ENCODE measurements at places on chromosomes 4 and X.

GRCh38 chrX:48580662-48581061 is 6.4 kb downstream of the RBM3 start:
- no peak for DNase-seq

DNA sequence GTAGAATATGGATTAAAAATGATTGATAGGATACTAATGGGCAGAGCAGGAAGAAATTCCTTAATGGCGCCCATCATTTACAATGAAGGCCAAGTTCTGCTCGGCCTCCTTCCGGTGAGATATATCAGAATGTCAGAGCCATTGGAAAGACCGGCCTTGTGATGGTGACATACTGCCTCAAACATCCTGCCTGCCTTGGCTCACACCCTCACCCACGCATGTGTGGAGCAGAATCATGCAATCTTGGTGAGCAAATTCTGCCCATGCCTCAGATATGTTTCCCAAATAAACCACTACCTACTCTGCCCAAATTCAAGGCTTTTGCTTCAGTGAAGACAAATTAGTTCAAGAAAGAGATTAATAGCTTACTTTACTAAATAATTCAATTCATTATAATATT is 163.3 kb downstream of the MID1 start:
- no peak for DNase-seq

DNA sequence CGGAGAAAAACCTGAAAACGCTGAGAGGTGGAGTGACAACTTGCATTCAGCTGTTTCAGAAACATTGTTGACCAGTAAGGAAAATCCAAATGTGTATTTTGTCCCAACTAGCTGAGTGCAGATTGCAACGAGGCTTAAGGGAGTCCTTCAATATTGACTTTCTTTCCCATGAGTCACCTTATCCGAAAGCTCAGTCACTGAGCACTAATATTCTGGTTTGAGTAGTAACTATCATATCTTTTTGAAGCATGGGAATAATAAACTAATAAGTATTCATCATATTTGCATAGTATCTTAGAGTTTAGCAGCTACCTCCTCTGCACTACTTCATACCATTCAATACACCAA is 604.3 kb downstream of the PACRGL start:
- DNase-seq: no peak

DNA sequence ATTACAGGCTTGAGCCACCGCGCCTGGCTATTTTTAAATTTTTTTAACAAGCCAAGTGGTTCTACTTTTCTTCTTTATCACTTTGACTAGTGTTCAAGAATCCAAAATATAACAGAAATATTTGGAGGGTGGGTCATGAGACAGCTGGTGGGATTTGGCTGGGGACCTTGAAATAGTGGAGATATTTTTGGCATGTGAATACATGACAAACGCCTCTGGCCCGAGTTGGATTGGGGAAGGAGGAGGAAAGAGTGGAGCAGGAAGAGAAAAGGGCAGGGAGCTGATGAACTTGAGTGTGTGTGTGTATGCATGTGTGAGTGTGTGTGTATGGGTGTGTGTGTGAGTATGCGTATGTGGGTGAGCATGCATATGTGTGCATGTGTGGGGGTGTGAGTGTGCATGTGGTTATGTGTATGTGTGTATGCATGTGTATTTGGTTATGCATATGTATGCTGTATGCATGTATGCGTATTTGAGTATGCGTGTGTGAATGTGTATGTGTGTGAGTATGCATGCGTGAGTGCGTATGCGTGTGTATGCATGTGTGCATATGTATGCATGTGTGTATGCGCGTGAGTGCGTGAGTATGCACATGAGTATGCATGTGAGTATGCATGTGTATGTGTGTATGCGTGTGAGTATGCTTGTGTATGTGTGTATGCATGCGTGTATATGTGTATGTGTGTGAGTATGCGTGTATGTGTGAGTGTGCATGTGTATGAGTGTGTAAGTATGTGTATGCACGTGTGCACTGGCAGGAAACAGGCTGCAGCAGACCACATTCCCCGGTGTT is 49.6 kb downstream of the JADE1 start:
- no peak for DNase-seq

DNA sequence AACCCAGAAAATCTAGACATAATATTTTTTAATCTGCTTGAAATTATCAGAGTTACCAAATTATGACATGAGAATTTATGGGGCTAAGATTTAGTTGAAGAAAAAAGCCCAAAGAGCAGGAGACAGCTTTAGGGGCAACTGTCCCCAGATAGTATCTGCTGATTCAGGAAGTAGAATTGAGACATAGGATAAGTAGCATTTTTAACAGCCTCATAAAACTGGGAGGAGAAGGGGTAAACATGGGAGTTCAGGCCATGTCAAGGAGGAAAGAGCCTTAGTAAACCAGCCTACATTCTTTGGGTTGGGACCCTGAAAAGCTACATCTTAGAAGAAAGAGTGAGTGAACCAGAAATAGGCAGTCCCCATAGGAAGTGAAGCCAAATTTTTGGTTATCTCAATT is 9.7 kb upstream of the RAB28 start:
- no peak for DNase-seq

DNA sequence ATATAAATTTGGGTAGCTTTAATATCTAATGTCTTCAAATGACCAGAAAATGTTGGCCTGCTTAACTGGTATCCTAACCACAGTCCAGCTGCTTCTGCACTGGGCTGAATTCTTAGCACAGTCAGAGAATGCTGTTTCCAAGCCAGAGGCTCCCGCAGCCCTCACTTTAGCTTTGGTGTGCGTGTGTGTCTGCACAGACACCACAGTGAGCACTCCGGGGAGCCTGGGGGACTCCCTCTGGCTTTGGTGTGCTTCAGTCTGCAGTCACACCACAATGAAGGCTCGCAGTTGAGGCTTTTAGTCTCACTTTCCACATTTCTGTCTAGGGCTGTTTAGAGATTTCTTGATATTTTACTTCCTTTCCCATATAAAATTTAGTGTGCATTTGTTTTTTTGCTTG is 53.6 kb downstream of the APOO start:
- no peak for DNase-seq

- no peak for DNase-seq
Observed at GRCh38 chr4:124641715-124642381, 70.7 kb downstream of the ANKRD50 start.

- DNase-seq: no peak
Observed at GRCh38 chrX:78119521-78120227, 15.6 kb downstream of the PGK1 start.

GRCh38 chr4:70992391-70992881 is 1.0 kb upstream of the DCK start:
- DNase-seq: peak; percentile 19

- DNase-seq: no peak
Observed at GRCh38 chr4:41865981-41866798, 69.0 kb upstream of the TMEM33 start.

- no peak for DNase-seq
Observed at GRCh38 chr4:184385705-184386141, 88.6 kb downstream of the IRF2 start.

- no peak for DNase-seq
Observed at GRCh38 chr4:74127745-74128144, 28.8 kb upstream of the CXCL2 start.

GRCh38 chr4:127622921-127623796 is 9.6 kb upstream of the INTU start:
- no peak for DNase-seq

GRCh38 chrX:48616576-48616975 is 19.3 kb downstream of the WDR13 start:
- no peak for DNase-seq

DNA sequence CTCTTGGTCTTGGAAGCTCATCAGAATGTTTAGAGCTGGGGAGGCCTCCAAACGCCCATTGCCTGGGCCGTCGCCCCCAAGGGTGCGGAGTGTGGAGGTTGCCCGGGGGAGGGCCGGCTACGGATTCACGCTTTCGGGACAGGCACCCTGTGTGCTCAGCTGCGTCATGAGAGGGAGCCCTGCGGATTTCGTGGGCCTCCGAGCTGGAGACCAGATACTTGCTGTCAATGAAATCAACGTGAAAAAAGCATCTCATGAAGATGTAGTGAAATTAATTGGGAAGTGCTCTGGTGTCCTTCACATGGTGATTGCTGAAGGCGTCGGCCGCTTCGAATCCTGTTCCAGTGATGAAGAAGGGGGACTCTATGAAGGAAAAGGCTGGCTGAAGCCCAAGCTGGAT is 23.3 kb downstream of the RGS12 start:
- DNase-seq: no peak

DNA sequence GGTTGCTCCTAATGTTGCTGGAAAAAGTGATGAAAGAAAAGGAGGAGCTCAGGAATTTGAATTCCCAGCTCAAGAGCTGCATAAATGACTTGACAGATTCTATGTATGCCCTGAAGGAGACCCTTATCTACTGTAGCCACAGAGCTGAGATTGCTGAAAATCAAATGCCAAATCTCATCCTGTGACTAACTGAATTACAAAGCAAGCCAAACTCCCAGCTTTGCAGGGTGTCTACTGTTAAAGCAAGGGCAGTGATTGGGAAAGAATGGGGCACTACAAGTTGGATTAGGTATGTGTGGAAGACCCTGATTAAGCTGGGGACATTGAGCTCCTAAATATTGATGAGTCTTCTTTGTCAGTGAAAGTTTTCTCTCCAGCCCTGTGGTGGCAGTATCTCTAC is 20.8 kb upstream of the SMIM9 start:
- DNase-seq: no peak

GRCh38 chrX:37824491-37825214 is 22.7 kb downstream of the DYNLT3 start:
- no peak for DNase-seq

DNA sequence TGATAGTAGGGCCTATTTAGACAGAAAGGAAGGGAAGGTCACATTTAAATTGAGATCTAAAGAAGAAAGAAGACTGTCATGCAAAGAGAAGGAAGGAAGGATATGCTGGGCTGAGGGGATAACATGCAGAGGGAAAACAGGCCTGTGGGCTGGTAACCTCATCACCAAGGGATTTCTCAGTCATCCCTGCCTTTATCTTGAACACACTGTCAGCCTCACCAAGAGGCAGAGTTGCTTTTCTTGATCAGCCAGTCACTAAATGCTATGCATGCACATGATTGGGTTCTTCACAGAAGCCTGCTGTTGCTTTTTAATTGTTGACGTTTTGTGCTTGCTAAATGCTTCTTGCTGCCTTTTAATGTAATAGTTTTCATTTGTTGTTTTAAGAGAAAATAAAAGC is 113.0 kb downstream of the ARHGAP24 start:
- no peak for DNase-seq

- no peak for DNase-seq
Observed at GRCh38 chr4:153479101-153479500, 12.9 kb downstream of the TMEM131L start.

GRCh38 chrX:41322821-41323603 is 10.9 kb upstream of the DDX3X start:
- DNase-seq: no peak

DNA sequence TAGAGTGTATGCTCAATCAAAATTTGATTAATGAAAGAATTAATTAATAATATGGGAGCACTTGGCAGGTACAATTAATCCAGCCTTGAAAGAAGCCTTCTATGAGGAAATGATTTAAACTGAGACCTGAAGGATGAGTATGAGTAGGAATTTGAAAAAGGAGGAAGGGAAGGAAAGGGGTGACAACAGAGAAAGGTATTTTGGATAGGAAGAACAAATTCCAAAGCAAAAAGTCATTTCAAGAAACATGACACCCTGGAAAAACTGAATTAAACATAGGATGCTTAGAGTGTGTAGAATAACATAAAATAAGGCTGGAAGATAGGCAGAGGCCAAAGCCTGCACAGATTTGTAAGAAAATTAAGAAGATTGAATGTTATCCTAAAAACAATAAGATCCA is 29.6 kb downstream of the PHOX2B start:
- no peak for DNase-seq

DNA sequence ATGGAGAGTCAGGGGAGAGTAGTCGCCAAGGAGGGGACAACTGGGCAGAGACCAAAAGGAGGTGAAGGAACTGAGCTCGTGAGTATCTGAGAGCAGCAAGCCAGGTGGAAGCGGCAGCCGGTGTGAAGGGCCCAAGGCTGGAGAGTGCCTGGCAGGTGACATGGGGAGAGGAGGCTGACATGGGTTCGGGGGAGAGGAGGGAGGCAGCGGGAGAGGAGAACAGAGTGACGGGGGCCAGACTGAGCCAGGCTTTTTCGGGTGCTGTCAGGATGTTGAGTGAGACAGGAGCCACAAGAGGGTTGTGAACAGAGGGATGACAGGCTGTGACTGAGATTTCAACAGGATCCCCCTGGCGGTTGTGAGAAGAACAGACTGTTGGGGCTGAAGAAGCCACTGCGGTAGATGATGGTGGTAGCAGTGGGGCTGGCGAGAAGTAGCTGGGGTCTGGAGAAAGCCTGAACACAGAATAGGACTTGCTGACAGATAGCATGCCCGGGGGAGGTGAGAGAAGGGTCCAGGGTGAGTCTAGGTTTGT is 5.7 kb downstream of the ELK1 start:
- no peak for DNase-seq

DNA sequence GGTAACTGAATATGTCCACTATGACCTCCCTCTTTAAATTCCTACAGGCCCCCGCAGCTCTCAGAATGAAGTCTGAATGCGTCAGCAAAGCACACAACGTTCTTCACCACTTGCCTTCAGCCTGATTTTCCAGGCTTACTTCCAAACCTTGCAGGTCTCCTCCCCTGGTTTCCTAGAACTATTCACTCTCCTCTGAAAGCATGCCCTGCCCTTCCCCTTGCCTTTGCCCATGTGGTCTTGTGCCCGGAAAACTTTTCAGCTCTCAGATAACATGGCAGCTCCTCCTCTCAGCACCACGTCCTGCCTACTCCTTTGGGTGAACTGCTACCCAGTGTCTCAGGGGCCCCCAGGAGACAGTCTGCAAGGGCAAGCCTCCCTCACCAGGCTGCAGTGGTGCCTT is 268.5 kb upstream of the LDB2 start:
- no peak for DNase-seq

DNA sequence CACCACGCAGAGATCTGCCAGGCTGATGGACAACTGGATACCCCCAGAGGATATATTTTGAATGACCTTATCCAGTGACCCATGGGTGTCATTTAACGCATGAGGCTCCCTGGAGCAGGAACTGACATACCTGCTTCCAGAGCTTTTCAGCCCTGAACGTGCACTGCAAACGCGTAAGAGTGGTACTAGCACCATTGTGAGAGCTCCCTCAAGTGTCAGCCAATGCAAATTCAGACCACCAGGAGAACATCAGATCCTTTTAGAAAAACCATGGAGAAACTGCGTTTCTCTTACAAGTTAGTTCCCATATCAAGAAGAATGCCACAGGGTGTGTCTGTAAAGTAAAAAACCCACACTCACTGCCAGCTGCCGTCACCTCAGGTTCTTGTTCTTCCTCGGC is 7.3 kb downstream of the TREX2 start:
- DNase-seq: no peak

- no peak for DNase-seq
Observed at GRCh38 chr4:36039026-36039425, 205.3 kb downstream of the ARAP2 start.

GRCh38 chr4:119643306-119644042 is 14.9 kb upstream of the PDE5A start:
- DNase-seq: no peak

- DNase-seq: no peak
Observed at GRCh38 chr4:189785257-189785656, 155.4 kb upstream of the FRG1 start.

DNA sequence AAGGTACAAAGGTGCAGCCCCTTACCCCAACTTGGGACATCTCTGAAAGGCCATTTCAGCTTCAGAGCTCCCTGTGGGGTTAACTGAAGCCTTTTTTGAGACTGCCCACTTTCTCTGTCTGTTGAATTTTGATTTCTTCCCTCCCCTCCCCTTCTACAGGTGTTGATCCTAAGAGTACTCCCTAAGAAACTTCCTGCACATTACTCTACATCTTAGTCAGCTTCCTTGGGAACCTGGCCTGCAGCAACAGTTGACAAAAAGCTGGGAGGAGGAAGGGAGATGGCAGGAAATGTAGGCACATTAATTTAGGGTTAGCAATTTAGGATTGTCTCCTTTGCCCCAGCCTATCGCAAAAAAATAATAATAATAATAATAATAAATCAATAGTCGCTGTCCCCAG is 1.2 kb upstream of the IDS start:
- DNase-seq: no peak

All from pancreas (tissue), 10 donors.